ENCODE measurements at places on chromosomes 6 and 20. TPM values are rescaled to one million over a fixed set of nuclear protein-coding genes. Genes with fewer than 3 reads are reported as not detected.

DNA sequence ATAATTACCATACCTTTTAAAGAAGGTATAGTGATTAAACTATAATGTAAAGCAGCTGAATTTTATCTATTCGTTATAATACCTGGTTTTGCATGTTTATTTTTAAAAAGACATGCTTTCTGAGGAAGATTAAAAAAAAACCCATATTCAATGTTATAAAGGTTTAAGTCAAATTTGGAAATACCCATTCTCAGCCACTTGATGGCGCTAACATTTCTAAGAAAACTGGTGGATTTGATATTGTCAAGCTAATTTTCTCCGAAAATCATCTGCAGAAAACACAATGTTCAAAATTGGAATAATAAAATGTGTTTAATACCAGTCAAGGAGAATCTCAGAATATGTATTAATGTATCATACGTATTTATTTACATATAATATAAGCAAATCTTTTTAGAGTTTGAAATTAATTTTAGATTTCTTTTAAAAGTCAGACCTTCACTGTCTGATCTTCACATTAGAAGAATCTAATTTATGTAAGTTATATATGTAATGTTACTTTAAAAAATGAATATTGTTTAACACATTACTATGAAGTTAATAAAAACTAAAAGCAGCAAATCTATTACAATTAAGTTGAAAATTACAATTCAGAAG is 35.0 kb downstream of the SHPRH start:
- no peak overlapping the region for H3K27ac ChIP-seq
- H3K27me3 ChIP-seq, result no peaks in the 10 kb centered on the region
- peaks cover 9% of the 10 kb centered on the region for H3K36me3 ChIP-seq
- no peak overlapping the region for H3K4me3 ChIP-seq

DNA sequence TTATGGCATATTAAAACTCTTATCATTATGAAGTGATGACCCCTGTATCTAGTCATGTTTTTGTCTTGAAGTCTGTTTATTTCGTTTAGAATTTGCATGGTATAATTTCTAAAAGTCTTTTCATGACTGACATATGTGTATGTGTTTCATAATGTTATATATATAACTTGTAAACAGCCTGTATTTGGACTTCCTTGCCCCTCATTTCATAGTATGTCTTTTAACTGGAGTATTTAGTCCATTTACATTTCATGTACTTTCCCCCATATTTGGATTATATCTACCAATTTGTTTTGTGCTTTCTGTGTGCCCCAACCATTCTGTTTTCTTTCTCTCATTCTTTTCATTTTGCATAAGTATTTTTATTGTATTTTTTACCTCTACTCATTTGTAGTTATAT is 59.0 kb downstream of the SYCP2L start:
- H3K27me3 ChIP-seq, result peaks cover 31% of the 10 kb centered on the region
- H3K4me1 ChIP-seq, result no peaks in the 10 kb centered on the region
- no peak for DNase-seq
- no peak overlapping the region for H3K4me3 ChIP-seq
- no peaks in the 10 kb centered on the region for H3K36me3 ChIP-seq
- no peak overlapping the region for H3K27ac ChIP-seq

GRCh38 chr20:40714916-40715315 is 25.9 kb upstream of the MAFB start:
- H3K27me3 ChIP-seq, result peaks cover 100% of the 10 kb centered on the region
- no peak overlapping the region for H3K4me3 ChIP-seq
- no peak overlapping the region for H3K27ac ChIP-seq
- H3K36me3 ChIP-seq, result no peaks in the 10 kb centered on the region
- no peak for DNase-seq
- no peaks in the 10 kb centered on the region for H3K4me1 ChIP-seq

Gene PSORS1C1
- 2.0 TPM for total RNA-seq

Gene KHDC1
- 7.9 TPM for total RNA-seq

Gene RBBP8NL
- total RNA-seq, result 9.4 TPM
